T-helper 1 cell treated with Interleukin-12 subunit alpha and Interleukin-12 subunit beta and Interleukin-4 antibody, amounts not matched to agents 30 ng/mL and 1 ng/mL, for 36 hours (primary cell): ENCODE measurements at places on chromosomes 2 and 18. TPM values are rescaled to one million over a fixed set of nuclear protein-coding genes. Genes with fewer than 3 reads are reported as not detected.

Gene KDSR
- total RNA-seq = 65.2 and 65.9 TPM in 2 replicates

Gene ERFE
- total RNA-seq = not detected in 2 replicates

Gene RNPEPL1
- total RNA-seq = 115 and 121 TPM in 2 replicates

Gene HRH4
- total RNA-seq = 0.17 and 0.20 TPM in 2 replicates

Gene DUSP2
- total RNA-seq = 71.0 and 74.7 TPM in 2 replicates

Gene SLC14A1
- 0.44 and 0.59 TPM in 2 replicates for total RNA-seq

Gene SERPINB12
- total RNA-seq = not detected in 2 replicates

Gene REG3G
- not detected in 2 replicates for total RNA-seq
